ENCODE measurements at places on chromosomes 7 and 10. TPM values are rescaled to one million over a fixed set of nuclear protein-coding genes. Genes with fewer than 3 reads are reported as not detected.

- peak; percentile 69 for DNase-seq
These were observed at the start of gene ETV1 for GRCh38 chr7:13989126-13989948. TSS of gene ETV1 (minus strand) at chr7:13989666. CDS start at chr7:13989052, 614 bp downstream.

PAX4 gene
- not detected for total RNA-seq

- DNase-seq = peak; percentile 77
These were observed 7.0 kb downstream of the PKD1L1 start for GRCh38 chr7:47941136-47941844.

GRCh38 chr10:98167191-98167590 lies 32.7 kb downstream of the R3HCC1L start:
- DNase-seq = no peak

- DNase-seq = no peak
These were observed 20.0 kb downstream of the RBM17 start for GRCh38 chr10:6108631-6109443.

- no peak for DNase-seq
These were observed 63.6 kb downstream of the TMEM130 start for GRCh38 chr7:98805956-98806838.

DNA sequence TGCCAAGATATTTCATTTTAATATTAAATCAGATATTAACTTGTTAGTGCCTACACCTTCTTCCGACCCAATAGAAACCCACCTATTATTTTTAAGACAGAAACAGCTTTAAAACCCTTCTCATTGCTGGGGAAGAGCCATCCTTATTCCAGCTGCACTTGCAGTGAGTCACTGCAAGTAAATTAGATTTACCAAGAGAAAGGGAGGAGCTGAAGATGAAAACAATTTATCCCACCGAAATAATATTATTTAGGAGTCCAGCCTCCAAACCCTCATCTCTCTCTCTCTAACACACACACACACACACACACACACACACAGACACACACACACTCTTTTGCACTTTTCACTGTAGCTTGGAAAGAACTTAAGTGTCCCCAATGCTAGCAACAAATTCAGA lies 26.9 kb downstream of the TWIST1 start:
- no peak for DNase-seq

DNA sequence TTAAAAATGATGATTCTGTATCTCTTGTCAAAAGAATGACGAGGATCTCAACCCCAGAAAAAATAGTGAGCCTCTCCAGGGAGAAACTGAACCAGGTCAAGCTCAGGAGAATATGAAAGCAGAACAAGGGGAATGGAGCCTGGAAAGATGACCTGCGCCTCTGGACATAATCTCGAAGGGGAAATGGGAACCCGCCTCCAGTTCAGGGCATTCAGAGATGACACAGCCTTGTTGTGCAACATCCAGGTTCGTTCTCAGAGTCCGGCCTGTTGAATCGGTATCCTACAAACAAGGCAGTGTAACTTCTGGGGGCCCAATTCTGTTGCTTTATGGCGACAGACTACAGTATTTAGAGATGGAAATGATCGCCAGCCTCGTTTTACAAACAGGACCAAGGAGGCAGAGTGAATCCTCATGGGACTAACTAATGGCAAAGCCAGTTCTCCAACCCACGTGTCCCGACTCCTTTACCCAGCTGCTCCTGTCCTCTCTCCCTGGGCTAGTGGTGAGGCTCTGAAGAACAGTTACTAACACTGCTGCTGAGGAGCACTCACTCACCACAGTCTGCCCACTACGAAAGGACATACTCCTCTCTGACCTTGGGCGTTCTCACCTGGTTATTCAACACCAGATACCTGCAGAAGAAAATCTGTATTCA lies 67.6 kb downstream of the JAZF1 start:
- no peak for DNase-seq

PRKG1 gene
- 16.6 TPM for total RNA-seq

SORCS1 gene
- 5.7 TPM for total RNA-seq

GRCh38 chr10:72637398-72637857 lies 11.5 kb upstream of the MICU1 start:
- peak; percentile 70 for DNase-seq

DNA sequence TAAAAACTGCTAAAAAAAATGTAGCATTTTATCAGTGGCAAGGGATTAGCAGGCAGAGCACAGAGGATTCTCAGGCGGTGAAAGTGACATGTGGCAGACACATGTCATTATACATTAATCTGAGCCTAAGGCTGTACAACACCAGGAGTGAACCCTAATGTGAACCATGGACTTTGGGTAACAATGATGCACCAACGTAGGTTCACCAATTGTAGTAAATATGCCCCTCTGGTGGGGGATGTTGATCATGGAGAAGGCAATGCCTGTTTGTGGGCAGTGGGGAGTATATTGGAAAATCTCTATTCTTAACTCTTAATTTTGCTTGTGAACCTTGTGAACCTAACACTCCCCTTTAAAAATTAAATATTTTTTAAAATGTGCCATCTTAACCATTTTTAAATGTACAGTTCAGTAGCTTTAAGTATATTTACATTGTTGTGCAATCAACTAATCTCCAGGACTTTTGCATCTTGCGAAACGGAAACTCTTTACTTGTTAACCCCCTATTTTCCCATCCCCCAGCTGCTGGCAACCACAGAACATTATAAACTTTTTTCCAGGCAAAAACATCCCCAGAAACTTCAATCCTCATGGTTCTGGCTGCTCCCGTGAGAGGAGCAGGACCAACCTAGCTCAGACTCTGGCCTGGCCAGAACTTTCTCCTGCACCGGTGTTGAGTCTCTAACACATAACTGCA lies 29.9 kb downstream of the LRRC20 start:
- DNase-seq = no peak

AKR1C8 gene
- 0.72 TPM for total RNA-seq

VSTM2A gene
- not detected for total RNA-seq

DNA sequence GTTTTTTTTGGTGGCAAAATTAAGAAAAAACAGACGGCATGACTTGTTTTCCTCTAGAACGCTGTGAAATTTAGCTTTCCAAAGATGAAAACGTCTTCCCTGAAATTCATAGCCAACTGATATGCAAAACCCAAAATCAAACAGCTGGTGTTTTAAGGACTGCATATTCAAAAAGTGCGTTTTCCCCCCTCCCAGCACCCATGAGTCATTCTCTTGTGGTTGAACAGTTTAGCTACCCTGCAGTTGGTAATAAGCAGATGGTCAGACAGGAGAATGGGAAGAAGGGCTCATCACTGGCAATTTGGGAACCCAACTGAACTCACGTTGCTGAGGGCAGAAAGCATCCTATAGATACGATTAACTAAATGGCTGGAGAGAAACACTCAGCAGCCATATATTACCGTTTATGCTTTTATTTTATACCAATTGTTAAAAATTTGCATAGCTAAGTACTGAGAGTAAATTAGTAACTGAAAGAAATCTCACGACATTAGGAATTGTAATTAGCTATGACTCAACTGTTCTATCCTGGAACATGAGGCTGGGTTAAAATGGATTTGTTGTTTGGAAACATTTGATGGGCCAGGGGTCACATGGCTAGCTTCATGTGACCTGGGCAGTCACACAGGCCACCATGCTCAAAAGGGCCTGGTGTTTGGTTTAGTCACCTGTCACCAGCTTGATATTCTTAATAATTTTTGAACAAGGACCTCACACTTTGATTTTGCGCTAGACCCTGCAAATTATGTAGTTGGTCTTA lies 343.1 kb downstream of the PHTF2 start:
- no peak for DNase-seq

GRCh38 chr7:26305090-26305868 lies 13.6 kb downstream of the SNX10 start:
- no peak for DNase-seq

- no peak for DNase-seq
These were observed 80.2 kb upstream of the SEMA3C start for GRCh38 chr7:80999100-80999499.

DNA sequence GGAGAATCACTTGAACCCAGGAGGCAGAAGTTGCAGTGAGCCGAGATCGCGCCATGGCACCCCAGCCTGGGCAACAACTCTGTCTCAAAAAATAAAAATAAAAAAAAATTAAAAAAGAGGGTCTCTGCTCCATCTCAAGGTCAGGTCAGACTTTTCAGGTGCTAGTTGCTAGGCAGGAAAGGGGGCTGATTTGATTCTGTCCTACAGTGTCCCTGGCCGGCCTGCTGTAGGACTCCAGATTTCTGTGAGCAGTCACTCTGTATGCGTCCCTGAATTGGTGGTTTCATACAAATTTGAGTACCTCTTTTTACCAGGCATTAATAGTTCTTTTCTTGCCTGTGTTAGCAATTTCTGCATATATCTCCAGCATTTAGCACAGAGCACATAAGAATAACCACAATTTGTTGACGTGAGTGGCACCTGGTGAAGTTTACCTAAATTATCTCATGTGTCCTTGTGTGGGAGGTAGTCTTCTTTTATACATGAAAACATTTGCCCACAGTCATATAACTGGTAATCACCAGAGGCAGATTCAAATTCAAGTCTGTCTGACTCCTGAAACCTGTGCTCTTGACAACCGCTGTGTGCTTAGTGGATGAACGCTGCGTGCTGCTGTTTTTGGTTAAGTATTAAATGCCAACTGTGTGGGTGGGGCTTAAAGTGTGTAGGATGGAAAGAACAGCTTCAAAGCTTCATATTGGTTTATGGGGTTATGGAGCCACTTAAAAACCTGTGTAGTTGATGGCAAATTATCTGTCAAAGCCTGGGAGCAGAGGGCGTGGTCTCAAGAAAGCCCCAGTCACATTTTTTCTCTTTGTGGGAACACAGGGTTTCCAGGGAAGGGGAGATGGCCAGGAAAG lies 3.2 kb upstream of the ZNF775 start:
- DNase-seq = no peak

DNA sequence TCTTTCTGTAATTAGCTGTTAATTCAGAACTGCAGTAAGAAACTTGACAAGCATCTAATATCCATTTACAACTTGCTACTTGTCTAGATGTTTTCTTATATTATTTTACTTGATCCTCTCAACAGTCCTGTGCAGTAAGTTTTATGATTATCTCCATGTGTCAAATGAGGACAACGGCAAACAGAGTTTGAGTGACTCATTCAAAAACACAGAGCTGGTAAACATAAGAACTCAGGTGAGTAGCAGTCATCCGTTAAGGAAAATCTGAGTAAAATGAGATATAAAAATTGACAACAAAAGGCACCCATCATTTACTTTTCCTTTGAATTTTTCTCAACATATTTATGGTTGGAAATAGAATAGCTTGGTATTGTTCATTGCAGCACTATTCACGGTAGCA lies 19.0 kb upstream of the TARP start:
- no peak for DNase-seq

PRKCQ gene
- total RNA-seq = 0.12 TPM

DNA sequence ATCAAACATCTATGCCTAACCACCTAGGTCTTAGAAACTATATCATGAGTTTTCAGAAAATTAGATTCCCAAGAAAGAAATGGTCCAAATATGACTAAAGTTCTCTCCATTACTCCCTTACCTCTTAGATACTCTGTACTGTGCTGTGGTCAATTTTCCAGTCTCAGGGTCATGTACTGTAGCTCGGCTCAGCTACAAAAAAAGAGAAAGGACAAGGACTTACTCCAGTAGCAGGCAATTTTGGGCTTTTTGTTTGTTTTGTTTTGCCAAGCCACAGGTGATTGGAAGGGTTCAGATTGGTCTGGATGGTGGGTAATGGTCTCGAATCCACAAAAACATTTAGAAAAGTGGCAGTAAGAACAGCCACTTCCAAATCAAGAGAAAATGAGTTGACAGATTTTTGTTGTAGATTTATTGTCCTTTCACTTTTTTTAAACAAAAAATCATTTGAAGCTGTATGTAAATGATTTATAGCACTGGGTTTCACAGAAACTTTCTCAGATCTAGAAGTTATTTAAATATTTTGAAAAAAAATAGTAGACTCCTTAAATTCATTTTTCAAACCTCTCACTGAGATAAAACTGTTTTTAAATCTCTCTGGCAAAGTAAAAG lies 52.8 kb downstream of the P4HA1 start:
- no peak for DNase-seq

TES gene
- 18.2 TPM for total RNA-seq

DNA sequence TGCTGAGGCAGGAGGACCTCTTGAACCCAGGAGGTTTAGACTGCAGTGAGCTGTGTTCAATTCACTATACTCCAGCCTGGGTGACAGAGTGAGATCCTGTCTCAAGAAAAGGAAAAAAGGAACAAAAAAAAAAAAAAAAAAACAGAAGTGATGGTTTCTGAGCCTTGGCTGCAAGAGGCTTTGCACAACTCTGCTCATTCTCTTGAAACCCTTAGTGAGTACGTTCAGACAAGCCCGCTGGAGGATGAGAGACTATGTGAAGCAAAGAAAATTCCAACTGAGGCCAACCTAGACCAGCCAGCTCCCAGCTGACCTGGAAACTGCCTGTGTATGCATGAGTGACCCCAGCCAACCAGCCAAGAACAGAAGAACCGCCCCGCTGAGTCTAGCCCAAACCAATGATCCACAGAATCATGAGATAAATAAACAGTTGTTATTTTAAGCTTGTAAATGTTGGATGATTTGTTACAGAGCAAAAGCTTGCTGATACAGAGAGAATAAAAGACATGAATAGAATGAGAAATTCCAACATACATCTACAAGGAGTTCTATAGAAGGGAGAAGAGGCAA lies 50.6 kb upstream of the FZD9 start:
- DNase-seq = no peak

GRCh38 chr10:35223016-35223415 lies 96.4 kb downstream of the CREM start:
- DNase-seq = no peak

POMZP3 gene
- 3.9 TPM for total RNA-seq

NXPH1 gene
- not detected for total RNA-seq

GRCh38 chr10:95782318-95782717 lies 26.4 kb downstream of the ENTPD1 start:
- DNase-seq = no peak

- no peak for DNase-seq
These were observed 365.3 kb upstream of the ZNF32 start for GRCh38 chr10:44013981-44014380.

DNA sequence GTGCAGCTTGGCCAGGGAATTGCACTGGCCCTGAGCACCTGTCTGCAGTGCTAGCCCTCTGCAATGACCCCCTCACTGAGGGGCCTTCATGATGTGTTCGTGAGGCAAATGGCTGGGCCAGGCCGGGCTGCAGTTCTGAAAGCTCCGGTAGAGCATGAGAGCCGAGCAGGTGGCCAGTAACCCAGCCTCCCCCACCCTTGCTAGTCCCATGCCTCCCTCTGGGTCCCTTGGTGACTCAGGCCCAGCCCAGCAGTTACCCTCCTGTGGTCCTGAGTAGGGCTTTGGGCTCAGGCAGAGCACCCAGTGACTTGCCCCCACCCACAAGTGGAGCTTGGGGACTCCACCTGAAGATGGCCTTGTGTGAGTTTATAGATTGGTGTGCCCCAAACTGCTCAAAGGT lies 16.1 kb upstream of the CSGALNACT2 start:
- DNase-seq = no peak

- DNase-seq = no peak
These were observed 215.0 kb downstream of the PHF14 start for GRCh38 chr7:11188529-11189310.

DNA sequence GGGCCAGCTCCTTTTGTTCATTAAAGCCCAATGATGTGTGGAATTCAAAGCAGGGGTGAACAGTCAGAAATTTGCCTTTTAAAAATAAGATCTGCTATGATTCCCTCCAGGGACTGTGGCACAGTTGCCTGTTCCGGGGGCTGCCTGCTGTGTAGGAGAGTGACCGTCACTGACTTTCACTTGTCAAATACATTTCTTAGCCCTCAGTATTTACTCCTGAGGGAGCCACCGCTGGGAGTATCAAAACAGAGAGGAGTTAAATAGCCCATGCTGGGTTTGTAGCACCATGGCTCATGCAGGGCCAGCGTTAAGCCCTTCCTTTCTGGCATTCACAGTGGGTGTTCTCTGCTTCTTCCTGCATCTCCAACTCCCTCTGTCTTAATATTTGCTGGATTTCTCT lies 897.8 kb downstream of the SORCS3 start:
- no peak for DNase-seq

GATA3 gene
- 1.4 TPM for total RNA-seq

GRCh38 chr10:58641095-58641531 lies 128.4 kb downstream of the BICC1 start:
- no peak for DNase-seq

Measured in heart left ventricle (tissue), 16 donors.